ENCODE measurements at places on chromosomes 12 and 14.

GRCh38 chr12:84186433-84186832 is 726.2 kb downstream of the SLC6A15 start:
- no peaks in the 10 kb centered on the region for H3K4me1 ChIP-seq
- H3K27ac ChIP-seq: no peak overlapping the region
- H3K27me3 ChIP-seq: no peaks in the 10 kb centered on the region
- no peaks in the 10 kb centered on the region for H3K36me3 ChIP-seq
- DNase-seq: no peak

- H3K27ac ChIP-seq: no peak overlapping the region
- peaks cover 31% of the 10 kb centered on the region for H3K27me3 ChIP-seq
- H3K36me3 ChIP-seq: no peaks in the 10 kb centered on the region
- DNase-seq: no peak
Observed at GRCh38 chr12:49962861-49963765, 1.4 kb downstream of the AQP5 start.

DNA sequence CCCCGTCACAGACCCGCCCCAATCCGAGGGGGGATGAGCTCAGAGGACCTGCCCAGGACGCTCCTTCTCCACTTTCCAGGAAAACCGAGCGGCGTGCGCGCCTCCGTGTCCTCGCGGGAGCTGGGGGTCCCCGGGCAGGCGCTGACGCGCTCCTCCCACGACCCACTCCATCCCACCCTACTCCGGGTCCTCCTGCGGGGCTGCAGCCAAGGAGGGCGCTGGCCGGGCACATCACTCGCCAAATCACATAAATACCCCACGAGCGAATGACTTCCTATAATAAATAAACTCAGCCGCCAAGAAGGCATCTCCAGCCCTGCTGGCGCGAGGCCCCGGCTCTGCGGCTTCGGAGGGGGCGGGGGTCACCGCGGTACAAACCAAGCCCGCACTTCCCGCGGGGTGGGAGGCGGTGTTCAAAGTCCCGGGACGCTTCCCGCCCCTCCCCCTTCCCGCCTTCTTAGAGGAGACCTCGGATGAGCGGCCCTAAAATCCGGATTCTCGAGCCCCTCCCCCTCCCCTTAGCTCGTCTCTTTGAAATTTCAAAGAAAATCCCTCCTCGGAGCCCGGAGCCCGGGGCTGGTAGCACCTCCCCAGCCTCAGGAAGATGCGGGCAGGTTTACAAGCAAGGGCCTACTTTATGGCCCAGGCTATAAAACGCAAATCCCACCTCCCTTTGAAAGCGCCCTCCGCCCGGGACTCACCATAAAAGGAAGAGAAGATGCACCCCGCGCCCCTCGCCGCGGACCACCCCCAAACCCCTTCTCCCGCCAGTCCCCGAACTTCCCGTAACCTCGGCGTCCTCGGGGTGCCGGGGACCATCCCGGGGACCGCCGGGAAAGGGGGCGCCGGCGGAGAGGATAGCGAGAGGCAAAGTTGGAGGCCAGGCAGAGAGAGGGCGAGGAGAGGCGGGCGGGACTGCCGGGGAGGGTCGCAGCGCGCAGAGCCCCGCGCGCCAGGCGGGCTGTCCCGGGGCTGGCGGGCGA is 712 bp upstream of the FZD10 start:
- peaks cover 24% of the 10 kb centered on the region for H3K27me3 ChIP-seq
- H3K4me3 ChIP-seq: no peak overlapping the region
- H3K4me1 ChIP-seq: peaks cover 4% of the 10 kb centered on the region
- H3K27ac ChIP-seq: no peak overlapping the region

DNA sequence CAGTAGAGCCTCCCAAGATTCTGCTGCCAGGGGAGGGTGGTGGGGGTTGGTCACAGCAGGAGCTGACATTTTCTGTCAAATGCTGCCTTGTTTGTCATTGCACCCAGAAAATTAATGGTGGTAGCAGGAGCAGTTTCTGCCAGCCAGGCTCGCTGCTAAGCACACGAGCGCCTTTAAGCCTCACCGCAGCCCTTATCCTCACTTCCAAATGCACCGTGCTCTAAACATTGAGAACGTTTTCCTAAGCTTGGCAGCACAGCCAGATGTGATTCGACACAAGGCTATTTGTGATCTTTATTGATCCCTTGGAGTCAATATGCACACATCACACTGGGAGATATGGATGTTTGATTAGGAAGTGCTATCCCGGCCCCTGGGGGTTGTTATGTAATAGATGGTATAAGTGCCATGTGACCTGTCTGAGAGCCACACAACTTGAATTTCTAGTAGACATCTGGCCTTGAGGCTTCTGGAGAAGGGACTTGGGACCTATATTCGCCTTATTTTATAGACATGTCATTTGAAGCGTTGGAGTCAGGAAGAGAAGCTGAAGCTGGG is 31.6 kb upstream of the BEGAIN start:
- H3K27ac ChIP-seq: no peak overlapping the region
- no peak overlapping the region for H3K4me3 ChIP-seq
- DNase-seq: no peak
- peaks cover 10% of the 10 kb centered on the region for H3K27me3 ChIP-seq

DNA sequence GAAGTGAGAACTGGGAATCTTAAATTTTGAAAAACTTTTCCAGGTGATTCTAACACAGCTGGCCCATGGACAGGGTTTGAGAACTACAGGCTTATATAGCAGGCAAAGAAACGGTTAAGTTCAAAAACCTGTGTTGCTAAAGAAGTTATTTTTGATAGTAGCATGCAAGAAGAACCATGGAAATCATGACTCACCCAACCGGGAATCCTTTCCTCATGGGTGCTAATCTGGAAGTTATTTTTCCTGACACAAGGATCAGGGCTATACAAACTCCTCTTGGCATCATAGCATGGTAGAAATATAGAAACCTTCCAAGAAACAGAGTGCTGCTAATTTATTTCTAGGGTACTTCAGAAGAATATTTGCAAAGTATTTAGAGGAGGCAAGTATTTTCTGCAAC is 588.7 kb downstream of the CCER1 start:
- H3K4me3 ChIP-seq: no peak overlapping the region
- H3K36me3 ChIP-seq: no peaks in the 10 kb centered on the region
- no peaks in the 10 kb centered on the region for H3K27me3 ChIP-seq
- H3K4me1 ChIP-seq: no peaks in the 10 kb centered on the region
- DNase-seq: no peak

DNA sequence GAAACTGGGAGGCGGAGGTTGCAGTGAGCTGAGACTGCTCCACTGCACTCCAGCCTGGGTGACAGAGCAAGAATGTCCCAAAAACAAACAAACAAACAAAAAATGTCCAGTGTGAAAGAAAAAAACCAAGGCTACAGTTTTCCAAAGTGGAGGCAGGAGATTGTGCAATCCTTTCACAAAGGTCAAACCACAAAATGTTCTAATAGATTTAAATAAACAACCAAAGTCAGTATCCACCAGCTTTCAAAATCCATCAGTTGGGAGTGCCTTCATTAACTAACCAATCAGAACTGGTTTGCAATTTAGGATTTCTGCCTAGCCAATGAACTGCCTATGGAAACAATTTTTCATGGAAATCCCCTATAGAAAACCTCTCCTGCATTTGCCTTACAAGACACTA is 52.3 kb upstream of the TRIM9 start:
- H3K27me3 ChIP-seq: no peaks in the 10 kb centered on the region
- no peak overlapping the region for H3K4me3 ChIP-seq
- no peaks in the 10 kb centered on the region for H3K36me3 ChIP-seq

Measured in natural killer cell (primary cell).